NCI-H146 (cell line): ENCODE measurements at places on chromosomes 3 and 15.

- DNase-seq: no peak
These were observed 99.8 kb upstream of the HERC1 start for GRCh38 chr15:63933522-63933921.

DNA sequence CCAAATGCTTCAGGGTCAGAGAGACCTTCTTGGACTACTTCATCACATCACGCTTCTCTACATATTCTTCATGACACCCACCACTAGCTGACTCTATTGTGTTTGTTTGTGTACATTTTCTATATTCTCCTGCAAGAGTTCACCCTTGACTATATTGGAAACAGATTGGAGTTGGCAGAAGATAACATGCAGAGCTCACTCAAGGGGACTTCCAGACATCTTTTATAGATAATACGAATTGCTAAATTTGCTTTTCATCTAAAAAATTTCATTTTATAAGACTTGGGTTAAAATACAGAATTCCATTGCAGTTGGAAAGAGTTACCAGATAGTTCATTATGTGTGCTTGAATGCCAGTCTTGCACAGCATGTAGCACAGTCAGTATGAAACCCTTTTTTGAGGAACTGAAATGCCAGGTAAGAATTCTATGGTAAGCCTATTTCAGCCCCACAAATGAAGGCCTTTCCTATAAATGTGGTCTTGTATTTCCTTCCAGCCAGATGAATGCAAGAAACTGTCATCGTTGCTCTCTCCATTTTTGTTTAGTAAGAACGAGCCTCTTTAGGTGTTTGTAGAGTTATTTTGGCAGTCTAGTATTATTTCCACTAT is 177.6 kb downstream of the GHSR start:
- no peak for DNase-seq

GRCh38 chr3:71047616-71048531 is 535.7 kb downstream of the FOXP1 start:
- no peak for DNase-seq

DNA sequence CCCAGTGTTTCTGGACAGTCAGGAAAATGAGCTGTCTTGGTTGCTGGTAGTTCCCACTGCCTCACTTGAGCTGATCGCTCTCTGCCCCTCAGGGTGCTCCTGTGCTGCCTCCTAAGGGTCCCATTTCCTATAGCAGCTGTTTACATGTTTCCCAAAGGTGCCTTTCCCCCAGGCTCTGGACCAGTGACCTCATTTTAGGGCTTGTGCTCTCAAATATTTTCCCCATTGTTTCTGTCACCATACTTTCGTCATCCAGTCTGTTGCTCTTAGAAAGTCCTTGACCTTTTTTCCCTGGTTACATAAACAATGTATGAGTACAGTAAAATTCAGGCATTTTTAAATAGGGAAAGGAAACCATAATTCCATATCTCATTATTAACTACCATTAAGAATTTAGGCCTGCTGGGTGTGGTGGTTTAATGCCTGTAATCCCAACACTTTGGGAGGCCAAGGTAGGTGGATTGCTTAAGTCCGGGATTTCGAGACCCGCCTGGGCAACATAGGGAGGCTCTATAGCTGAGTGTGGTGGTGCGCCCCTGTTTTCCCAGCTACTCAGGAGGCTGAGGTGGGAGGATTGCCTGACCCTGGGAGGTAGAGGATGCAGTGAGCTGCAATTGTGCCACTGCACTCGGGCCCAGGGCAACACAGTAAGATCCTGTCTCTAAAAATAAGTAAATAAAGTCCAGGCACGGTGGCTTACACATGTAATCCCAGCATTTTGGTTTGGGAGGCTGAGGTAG is 11.7 kb downstream of the RAD54L2 start:
- DNase-seq: no peak

DNA sequence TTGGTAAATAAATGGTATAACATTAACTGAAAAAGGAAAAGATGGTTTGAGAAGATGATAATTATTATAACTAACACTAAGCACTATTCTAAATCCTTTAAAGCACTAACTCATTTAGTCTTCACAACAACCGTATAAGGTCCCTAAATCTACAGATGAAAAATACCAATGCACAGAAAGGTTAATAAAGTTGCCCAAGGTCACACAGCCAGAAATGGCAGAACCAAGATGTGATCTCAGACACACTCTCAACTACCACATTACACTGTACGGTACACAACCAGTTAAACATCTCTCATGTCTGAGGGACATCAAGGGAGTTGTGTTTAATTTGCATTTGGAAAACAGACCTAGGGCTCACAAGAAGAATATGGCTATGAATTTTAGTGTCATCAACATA is 23.1 kb downstream of the RAB27A start:
- no peak for DNase-seq

DNA sequence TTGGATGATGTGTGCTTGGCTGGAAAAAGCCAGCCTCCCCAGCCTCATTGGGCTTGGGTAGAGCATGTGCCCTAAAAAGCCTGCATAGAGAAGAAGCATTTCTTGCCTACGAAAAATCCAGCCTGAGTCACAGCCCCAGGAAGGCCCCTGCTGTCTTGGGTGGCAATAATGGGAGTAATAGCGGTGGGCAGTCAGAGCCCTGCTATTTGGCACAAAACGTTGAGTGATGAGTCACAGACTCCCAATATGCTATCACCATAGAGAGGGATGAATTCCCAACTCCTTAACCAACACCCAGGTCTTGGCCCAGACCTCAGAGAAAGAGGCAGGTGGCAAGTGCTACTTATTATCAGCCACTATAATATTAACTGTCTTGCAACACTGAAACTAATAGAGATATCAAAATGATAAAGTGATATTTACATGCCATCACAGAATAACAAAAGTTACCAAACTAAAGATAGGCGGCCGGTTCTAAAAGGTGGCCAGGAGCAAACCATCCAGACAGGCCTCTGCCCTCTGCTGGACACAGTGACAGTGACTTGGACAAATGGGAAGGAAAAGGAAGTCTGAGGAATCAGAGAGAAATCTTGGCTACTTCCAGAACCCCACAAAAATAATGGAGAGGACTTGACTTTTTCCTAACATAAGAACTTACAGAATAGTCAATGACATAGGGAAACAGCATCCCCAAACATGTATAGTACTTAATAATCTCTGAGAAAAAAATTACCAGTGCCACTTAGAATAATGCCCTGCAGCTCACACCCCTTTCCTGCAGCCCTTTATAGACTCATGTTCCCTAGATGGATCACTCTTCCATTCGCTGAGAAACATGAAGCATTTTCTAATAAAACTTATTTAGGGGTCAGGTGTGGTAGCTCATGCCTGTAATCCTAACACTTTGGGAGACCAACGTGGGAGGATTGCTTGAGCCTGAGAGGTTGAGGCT is 51.9 kb upstream of the MUC13 start:
- peak; percentile 42 for DNase-seq

DNA sequence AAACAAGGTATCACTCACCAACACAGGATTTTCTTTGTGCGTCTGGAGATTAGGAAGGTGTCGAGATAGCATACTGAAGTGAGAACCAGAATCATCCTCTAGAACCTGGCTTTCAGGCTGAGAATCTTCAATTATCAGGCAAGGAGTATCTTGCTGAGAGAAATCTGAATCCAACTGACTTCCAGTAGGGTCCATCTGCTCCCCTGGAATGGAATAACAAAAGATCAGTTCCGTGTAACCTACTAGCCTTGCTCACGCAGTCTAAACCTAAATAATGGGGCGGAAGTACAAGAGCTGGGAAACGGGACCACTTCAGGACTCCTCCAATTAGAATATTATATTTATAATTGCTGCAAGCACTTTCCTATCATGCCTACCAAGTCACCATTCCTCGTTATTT is 690 bp downstream of the TP53BP1 start:
- DNase-seq: no peak

DNA sequence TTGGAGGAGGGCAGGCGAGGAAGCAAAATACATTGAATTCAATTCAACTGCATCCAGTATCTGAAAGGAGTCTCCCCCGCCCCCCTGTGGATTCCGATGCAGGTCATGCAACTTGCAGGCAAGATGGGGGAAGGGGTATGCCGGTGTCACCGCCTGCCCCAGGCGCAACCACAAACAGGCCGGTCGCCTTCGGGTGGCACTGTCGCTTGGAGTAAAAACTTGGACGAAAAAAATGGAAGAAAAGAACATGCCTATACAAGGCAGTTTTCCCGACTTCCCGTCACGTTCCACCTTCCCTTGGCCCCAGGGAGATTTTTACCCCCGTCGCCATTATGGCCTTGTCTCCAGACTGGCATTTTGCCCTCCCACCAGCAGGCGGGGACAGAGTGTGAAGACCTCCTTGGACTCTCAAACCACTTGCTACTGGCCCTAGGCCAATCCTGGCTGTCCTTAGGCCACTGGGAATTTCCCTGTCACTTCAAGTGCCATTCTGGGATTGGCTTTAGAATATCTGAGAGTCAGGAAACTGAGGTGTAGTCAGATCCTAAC is 1.6 kb upstream of the NTRK3 start:
- DNase-seq: no peak
